NCI-H1092 treated with DMSO at 0.1 percent for 48 hours (cell line): ENCODE measurements at places on chromosomes 7 and 10.

DNA sequence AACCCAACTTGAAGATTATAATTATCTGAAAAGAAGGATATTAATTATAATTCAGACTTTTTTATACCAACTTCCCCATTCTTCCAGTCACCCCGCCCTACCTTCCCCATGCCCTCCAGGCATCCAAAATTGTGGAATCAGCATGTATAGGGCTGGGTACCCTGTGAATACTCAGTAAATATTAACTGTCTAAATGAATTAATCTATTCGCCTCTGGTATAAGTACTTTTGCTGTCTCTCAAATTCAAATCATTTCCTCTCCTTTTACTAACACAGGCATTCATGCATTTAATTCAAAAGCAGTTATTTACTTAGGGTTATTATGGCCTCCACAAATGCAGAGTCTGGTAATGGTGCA, 26.5 kb upstream of the GOT1 start:
- DNase-seq, result no peak

GRCh38 chr7:22499044-22499443, 944 bp downstream of the STEAP1B start:
- no peak for DNase-seq

- no peak for DNase-seq
These were observed 9.9 kb downstream of the SLC25A13 start for GRCh38 chr7:96311967-96312366.

- DNase-seq, result no peak
These were observed 242.8 kb downstream of the BAMBI start for GRCh38 chr10:28920091-28920490.

GRCh38 chr7:133071506-133071905, 10.4 kb downstream of the CHCHD3 start:
- no peak for DNase-seq

DNA sequence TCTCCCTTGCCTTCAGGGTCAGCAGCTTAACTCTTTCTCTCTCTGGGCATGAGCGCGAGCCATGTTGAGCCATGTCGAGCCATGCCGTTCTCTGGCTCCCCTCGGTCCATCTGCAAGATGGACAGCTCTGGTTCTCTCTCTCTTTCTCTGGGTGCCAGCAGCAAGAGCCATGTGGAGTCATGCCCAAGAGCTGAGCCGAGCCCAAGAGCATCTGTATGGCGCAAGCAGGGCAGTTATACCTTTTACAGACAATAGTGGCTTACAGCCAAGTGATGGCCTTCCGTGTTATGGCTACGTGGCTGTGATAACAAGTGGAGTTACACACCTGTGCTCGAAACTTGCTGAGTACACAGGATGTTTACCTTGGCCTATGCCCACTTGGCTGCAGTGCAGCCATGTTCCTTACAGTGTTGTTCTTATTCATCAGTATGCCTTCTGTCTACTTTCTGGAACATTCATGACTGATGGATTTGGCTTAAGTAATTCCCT, 327.7 kb downstream of the GLRX3 start:
- DNase-seq, result no peak

GRCh38 chr10:24707445-24707844, 16.2 kb downstream of the ARHGAP21 start:
- no peak for DNase-seq

- DNase-seq, result peak; percentile 95
These were observed 16.9 kb upstream of the LAMB4 start for GRCh38 chr7:108147031-108147563.

DNA sequence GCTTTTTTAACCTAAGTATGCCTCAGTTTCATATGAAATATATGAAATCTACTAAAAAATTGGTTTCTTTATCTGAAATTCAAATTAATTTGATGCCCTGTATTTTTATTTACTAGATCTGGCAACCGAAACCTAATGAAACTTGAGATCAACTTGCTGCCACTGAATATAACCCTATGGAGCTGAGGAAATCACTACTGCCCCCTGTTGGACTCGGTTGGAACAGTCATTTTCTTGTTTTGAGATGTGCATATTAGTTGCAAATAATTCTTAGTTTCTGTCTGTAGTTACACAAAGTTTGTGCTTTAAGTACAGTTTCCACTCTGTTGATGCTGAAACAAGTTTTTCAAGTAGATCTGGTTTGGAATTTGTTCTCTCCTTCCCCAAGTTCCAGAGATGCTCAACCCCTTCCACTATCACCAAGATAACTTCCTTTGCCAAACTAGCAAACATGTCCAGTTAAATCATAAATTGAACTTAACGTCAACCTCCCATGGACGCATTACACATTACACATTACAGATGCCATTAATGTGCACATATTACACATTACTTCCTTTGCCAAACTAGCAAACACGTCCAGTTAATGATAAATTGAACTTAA, 22.2 kb upstream of the EXOC4 start:
- DNase-seq, result peak; percentile 77

GRCh38 chr7:83655951-83656556, 7.1 kb upstream of the SEMA3E start:
- peak; percentile 52 for DNase-seq

- DNase-seq, result no peak
These were observed 183.3 kb downstream of the SGMS1 start for GRCh38 chr10:50440489-50440888.

DNA sequence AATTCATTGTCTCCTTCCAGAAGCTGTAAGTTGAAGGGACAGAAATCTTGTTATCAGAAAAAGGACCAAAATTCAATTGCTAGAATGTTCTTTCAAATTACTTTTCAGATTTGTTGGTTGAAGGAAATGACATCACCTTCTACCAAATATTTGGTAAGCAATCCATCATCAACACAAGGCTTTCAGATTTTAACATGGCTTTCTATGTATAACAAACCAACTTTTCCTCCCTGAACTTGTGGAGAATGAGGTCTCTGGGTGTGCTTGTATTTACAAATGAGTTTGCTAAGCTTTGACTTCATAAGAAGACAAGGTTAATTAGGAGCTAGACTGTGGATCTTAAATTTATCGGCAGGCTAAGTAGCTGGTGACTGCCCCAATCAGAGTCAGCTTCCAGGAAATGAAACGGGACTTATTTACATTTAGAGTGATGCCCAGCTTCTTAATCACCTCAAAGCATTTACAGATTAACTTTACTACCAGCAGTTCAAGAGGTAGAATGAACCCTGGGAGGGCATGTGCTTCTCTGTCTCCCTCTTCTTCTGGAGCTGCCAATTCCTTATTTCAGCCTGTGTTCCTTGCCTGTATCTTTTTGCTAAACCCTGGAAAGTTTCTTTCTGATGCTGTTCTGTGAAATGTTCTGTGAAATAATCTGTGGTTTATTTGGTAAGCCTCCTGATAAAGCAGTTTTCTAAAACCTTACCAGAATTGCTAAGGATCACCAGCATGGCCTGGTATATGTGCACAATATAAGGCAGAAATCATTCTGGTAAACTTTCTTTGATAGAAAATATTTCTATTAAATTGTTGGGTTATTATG, 248.8 kb upstream of the FZD8 start:
- no peak for DNase-seq

GRCh38 chr10:131198843-131199242, 112.7 kb downstream of the TCERG1L start:
- no peak for DNase-seq

GRCh38 chr7:745431-746154, 18.5 kb upstream of the PRKAR1B start:
- no peak for DNase-seq
